ENCODE measurements at places on chromosomes 3 and 15.
A peak's percentile ranks its signal among the peaks of the same experiment; 100 is the strongest.

- DNase-seq = no peak
Observed at GRCh38 chr3:37501571-37502313, 327.4 kb upstream of the LRRFIP2 start.

- no peak for DNase-seq
Observed at GRCh38 chr3:42778644-42779043, 5.6 kb upstream of the CCDC13 start.

- no peak for DNase-seq
Observed at GRCh38 chr3:162555761-162556160, 1059.2 kb downstream of the OTOL1 start.

- no peak for DNase-seq
Observed at GRCh38 chr3:137761563-137762503, 2.3 kb upstream of the SOX14 start.

- no peak for DNase-seq
Observed at GRCh38 chr15:33533197-33533596, 222.4 kb downstream of the RYR3 start.

GRCh38 chr3:181782306-181782954 is 70.7 kb downstream of the SOX2 start:
- no peak for DNase-seq

GRCh38 chr3:30426293-30426993 is 180.0 kb upstream of the TGFBR2 start:
- no peak for DNase-seq

- no peak for DNase-seq
Observed at GRCh38 chr3:152595975-152596821, 238.7 kb upstream of the P2RY1 start.

- no peak for DNase-seq
Observed at GRCh38 chr3:14876921-14877333, 58.2 kb downstream of the FGD5 start.

DNA sequence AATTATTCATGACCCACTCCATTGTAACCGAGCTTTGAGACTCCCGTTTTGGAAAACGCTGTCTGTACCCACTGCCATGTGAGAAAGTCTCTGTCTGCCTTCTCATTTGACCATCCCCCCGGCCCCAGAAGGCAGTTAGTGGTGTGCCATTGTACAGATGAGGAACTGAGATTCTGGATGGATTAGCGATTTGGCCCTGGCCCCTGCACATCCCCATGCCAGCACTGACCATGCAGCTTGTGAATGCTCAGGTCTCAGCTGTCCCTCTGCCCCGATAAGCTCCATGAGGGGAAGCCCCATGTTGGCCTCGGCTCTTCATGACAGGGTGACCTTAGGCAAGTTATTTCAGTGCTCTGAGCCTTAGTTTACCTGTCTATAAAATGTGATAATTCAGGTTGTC is 153.0 kb upstream of the SMAD3 start:
- no peak for DNase-seq

GRCh38 chr3:38644016-38644661 is 5.3 kb downstream of the SCN5A start:
- no peak for DNase-seq

- no peak for DNase-seq
Observed at GRCh38 chr3:171876680-171877147, 33.6 kb downstream of the TMEM212 start.

DNA sequence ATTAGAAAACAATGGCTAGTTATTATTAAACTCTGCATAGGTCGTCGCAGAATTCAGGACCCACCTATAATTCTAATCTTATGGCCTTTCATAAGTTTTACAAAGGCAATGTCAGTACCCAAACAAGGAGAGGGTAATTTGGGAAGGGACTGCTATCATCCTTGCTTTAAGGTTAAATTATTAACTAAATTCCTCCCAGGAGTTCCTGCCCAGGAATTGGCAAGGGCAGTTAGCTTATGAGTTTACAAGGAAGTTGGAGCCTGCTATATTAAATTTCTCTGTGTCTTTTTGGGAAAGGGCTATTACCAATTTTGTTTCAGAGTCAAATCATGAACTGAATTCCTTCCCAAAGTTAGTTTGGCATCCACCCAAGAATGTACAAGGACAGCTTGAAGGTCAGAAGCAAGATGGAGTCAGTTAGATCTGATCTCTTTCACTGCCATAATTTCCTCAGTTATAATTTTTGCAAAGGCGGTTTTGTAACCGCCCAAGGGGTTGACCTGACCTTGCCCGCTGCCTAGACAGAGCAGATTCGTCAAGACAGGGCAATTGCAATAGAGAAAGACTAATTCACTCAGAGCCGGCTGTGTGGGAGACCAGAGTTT is 45.3 kb upstream of the LHFPL4 start:
- no peak for DNase-seq

DNA sequence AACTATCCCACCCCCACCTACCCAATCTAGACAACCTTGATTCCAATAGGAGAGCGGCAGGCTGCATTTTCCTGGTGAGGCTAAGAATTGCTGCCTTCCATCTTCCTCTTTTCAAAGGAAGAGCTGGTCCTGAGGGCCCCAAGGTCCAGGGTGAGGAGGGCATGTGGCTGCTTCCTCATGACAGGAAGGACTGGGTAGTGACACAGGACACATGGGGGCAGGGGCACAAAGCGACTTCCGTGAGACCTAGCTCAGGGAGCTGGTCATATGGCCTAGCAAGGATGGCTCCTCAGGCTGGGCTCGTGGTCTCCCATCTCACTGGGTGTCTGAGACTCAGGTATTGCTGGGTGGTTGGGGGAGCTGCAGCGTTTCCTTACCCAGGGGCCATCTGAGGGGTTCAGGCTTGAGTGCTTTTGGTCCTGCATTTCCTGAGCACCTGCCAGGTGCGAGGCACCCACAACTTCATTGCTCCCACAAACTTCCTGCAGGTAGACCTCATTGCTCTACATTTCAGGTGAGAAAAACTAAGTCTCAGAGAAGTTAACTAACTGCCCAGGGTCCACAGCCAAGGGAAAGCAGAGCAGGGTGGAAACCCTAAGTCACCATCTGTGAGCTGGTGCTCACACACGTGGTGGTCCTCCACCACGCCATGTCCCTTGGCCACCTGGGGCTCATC is 160.0 kb upstream of the TLE3 start:
- no peak for DNase-seq

DNA sequence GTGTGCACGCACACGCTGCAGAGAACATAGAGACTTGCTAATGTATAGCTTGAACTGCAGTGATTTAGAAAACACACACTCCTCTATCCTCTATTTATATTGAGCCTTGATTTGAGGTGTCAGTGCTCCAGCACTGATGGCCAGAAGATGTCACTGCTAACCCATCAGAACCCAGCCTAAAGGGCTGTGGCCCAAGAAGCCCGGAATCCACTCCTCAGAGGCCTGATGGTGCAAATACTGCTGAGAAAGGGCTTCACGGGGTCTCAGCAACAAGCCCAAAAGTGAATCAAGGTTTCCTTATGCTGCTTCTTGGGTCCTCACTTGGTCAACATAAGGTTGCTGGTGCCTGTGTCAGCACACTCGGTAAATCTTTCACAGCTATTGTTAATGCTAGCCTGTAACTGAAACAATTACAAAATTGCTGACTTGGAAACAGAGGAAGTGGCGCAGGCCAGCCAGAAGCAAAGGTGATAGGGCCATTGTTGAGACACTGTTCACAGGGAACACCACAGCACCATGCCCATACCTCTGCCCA is 60.3 kb downstream of the HEG1 start:
- peak; percentile 17 for DNase-seq

- DNase-seq = no peak
Observed at GRCh38 chr15:62849316-62850106, 193.0 kb upstream of the TPM1 start.

DNA sequence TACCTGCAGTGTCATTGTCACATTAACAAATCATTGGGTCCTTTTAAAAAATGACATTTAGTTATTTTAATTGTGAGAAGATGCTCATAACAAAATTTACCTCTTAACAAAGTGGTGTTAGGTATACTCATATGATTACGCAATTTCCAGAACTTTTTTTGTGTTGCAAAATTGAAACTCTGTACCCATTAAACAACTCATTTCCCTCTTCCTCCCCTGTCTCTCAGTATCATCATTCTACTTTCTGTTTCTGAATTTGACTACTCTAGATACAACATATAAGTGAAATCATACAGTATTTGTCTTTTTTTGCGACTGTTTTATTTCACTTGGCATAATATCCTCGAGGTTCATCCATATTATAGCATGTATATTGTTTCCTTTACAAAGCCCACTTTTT is 58.7 kb upstream of the CHST2 start:
- no peak for DNase-seq

- no peak for DNase-seq
Observed at GRCh38 chr15:76991741-76992645, 2.9 kb upstream of the PSTPIP1 start.

DNA sequence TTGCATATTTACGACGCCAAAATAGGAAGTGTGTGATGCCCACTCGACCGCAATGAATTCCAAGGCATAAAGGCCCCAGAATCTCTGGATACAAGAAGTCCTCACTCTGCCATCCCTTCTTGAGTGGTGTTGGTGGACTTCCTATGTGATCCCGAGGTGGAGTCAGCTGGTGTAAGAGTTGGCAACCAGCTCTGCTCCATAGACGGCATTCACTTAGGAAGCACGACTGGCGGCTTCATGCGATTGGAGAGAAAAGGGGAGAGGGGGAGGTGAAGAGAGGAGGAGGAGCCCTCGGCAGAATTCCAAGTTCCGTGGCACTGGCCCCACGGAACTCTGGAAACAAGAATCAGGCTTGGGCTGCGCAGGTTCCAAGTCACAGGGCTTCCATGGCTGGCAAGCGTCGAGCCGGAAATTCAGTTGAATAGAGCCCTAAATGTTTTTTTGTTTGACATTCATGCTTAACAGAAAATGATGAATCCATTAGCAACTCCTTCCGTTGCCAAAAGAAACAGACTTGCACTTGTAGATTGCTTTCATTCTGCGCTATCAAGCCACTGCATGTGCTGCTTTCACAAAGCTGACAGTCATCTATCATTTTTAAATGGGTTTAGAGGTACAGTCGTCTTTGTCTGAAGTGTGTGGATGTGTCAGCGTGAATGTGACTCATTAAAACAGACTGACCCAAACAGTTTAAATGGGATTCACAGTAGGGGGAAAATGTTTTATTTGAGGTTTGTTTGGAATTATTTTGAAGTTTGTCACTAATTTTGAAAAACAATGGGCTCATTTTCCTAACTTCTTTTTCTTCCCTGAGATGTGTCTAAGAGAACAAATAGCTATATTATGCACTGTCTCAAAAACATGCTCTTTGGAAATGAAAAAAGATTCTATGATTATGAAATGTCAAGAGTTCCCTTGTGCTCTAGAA is 428.3 kb upstream of the ATP11B start:
- DNase-seq = no peak

DNA sequence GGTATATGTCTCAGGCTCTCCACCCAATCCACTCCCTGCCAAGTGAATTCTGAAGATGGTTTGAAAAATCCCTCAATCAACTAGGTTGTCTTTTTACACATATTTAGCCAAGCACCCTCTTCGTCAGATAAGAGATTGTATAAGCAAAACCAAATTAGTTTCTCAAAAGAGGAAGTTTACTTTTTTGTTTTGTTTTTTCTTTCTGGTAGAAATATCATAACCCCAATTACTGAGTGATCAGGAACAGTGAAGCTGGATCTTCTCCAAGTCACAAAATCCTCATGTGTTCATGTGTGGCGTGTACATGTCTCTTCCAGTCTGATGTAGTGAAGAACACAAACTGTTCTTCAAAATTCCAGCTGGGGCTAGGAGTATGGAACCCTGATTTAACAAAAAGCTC is 180.6 kb downstream of the FOXP1 start:
- no peak for DNase-seq

DNA sequence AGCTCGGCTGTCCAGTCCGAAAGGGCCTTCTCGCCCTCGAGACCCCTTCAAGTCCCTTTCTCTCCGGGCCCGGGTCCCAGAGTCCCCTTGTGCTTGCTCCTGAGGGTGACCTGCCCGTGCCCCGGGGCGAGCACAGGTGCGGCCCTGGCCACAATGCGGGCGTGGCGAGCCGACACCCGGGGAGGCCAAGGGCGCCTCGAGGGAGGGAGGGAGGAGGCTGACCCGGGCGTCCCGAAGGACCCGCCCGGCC is 810 bp upstream of the MEF2A start:
- DNase-seq = no peak

GRCh38 chr3:78992400-78992799 is 775.4 kb downstream of the ROBO1 start:
- no peak for DNase-seq

GRCh38 chr3:141321109-141321497 is 47.2 kb upstream of the ZBTB38 start:
- DNase-seq = no peak

- DNase-seq = no peak
Observed at GRCh38 chr3:134350861-134351311, 23.4 kb downstream of the AMOTL2 start.

DNA sequence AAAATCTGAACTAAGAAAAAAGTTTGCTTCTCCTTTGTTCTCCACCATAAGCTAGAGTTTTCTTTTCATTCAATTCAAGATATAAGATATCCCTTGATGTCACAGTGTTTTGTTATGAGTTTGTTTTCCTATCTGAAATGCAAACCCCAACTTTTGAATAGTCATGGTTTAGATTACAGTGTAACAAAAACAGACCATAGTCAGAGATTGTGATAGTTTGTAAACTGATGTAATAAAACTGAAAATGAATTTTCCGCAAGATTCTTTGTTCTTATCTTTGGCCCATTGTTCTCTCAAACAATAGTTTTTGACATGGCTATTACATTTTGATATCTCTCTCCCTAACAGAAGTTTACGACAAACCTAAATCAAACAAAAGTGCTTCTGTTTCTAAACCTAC is 121.7 kb upstream of the GADL1 start:
- DNase-seq = no peak

DNA sequence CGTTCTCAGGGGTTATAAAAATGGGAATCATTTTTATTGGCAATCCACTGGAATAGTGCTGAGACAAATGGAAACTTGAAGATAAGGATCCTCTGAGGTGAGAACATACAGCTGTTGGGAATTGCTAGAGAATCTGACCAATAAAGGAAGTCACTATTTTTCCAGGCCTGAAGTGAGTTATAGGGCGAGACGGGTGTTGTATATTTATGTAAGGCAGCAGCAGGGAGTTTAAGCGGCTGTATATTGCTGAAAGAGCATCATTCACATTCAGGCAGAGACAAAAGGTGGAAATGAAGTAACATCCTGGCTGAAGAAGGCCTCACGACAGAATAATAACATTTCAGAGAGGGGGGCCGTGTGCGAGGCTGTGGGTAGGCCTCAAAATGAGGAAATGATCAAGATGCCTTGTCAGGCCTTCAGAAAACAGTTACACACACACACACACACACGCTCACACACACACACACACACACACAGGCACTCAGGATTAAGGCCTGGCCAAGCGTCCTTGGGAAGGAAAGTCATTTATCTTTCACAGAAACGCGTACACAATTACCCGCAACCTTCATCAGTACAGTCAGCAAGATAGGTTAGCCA is 964.9 kb upstream of the NR2F2 start:
- no peak for DNase-seq

- DNase-seq = no peak
Observed at GRCh38 chr3:32963871-32964270, 12.4 kb downstream of the CCR4 start.

DNA sequence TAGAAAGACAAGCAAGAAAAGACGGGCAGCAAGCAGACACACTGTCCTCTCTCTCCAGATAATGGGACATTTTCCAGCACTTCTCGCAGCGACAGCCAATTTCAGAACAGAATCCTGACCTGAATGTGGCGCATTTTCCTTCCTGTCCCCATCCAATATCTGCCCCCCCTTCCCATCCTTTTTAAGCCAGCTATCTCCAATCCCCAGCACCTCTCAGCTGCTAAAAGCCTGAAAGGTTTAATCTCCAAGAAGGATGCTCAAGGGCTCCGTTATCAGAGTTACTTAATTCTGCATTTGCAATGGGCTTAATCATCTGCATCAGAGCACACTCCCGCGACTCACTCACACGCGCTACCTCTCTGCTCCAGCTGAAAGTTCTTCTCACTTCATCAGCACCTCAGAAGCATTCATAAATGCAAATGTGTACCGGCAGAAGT is 50.5 kb downstream of the SRGAP3 start:
- no peak for DNase-seq
